ENCODE measurements at places on chromosomes 16 and 17. TPM values are rescaled to one million over a fixed set of nuclear protein-coding genes. Genes with fewer than 3 reads are reported as not detected.

GRCh38 chr16:57711-58110, 4.1 kb downstream of the SNRNP25 start:
- peaks cover 25% of the 10 kb centered on the region for H3K4me1 ChIP-seq
- H3K27me3 ChIP-seq, result no peaks in the 10 kb centered on the region
- H3K4me3 ChIP-seq, result no peak overlapping the region
- DNase-seq, result no peak

DNA sequence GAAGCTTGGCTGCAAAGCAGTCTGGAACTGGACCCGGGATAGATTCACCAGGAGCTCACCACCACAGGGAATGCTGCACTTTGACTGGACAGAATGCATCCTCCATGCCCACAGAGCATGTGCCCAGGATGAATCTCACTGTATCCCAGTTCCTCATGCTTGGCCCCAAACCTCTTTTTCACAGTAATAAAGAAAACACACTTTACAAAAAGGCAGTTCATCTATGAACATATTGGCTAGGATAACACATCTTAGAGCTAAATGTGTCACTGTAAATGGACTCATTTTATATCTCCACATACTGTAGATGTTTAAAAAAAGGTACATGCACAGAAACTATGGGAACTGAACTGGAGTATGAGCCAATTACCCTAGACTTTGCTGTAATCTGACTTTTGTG, 266.9 kb downstream of the TOX3 start:
- H3K36me3 ChIP-seq, result no peaks in the 10 kb centered on the region
- H3K4me3 ChIP-seq, result no peak overlapping the region
- no peak for DNase-seq
- no peaks in the 10 kb centered on the region for H3K4me1 ChIP-seq
- H3K27ac ChIP-seq, result no peak overlapping the region

- H3K4me1 ChIP-seq, result peaks cover 8% of the 10 kb centered on the region
- no peak for DNase-seq
Measured at GRCh38 chr16:27472091-27473020, 70.4 kb downstream of the IL21R start.

DNA sequence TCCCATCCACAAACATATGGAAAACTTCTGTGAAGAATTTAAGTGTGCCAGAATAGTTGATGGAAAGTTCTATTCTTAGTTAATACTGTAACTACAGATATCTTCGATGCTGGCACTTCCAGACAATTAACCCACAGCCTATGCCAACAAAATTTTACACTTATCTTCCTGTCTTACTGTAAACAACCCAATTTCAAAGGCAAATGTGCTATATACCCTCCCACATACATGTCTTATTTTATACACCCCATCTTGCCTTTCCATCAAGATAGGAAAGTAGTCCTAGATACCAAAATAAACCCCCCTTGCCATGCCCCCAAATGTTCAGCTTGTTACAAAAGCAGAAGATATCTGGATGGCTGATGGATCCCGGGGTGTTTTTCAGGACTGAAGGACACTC, 306.3 kb downstream of the SLC39A11 start:
- H3K27ac ChIP-seq, result no peak overlapping the region
- DNase-seq, result no peak
- H3K36me3 ChIP-seq, result no peaks in the 10 kb centered on the region
- H3K4me1 ChIP-seq, result no peaks in the 10 kb centered on the region
- no peaks in the 10 kb centered on the region for H3K27me3 ChIP-seq
- H3K4me3 ChIP-seq, result no peak overlapping the region

- H3K4me1 ChIP-seq, result peaks cover 93% of the 10 kb centered on the region
- H3K27ac ChIP-seq, result peak overlapping the region; percentile 88
- no peaks in the 10 kb centered on the region for H3K27me3 ChIP-seq
- peak overlapping the region; percentile 76 for H3K4me3 ChIP-seq
Measured at GRCh38 chr16:2473446-2473926, 1.4 kb upstream of the TBC1D24 start.

The PTX4 gene
- total RNA-seq, result 0.38 TPM

DNA sequence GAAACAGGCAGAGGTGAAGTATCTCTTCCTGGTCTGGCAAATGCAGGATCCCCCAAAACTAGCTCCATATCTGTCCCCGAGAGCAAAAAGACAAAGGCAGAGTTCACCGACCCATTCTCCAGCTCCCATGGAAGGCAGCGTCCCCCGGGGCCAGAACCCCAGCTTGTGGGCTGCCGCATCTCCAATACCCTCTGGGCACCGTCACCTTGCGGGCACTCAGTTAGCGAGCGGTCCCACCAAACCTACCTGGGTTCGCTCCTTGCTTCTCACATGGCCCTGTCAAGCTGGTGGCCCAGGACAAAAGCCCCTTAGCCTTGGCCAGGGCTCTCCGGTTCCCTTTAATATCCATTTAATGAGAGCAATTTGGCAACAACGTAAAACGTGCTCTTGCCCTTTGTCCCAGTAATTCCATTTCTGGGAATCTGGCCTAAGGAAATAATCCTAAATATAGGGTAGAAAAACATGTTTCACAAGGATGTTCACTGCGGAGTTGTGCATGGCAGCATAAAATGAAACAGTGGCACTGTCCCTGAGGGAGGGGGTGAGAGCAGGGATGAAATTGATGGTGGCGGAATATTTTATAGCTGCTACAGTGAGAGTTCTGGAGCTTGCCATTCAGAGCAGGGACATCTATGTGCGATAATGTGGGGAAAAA, 157.1 kb downstream of the CMIP start:
- H3K4me1 ChIP-seq, result no peaks in the 10 kb centered on the region
- H3K27ac ChIP-seq, result no peak overlapping the region
- H3K4me3 ChIP-seq, result no peak overlapping the region
- H3K36me3 ChIP-seq, result no peaks in the 10 kb centered on the region
- no peaks in the 10 kb centered on the region for H3K27me3 ChIP-seq

DNA sequence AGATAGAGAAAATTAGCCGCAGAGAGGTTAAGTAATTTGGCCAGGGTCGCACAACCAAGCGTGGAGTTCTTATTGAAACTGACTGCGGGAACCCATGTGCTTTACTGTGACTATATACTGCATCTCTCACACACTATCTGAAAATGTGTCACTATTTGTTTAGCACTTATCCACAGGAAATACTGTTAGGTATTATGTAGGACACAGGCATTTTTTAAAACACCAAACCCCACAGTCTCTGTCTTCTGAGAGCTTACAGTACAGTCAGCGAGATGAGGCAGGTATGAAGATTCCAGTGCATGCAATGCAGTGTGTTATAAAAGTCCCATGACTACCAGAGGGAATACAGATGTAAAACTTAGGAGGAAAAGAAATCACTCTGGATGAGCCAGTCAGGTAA, 11.3 kb downstream of the RBL2 start:
- peaks cover 37% of the 10 kb centered on the region for H3K36me3 ChIP-seq
- no peak overlapping the region for H3K4me3 ChIP-seq
- no peak overlapping the region for H3K27ac ChIP-seq
- no peaks in the 10 kb centered on the region for H3K27me3 ChIP-seq
- no peaks in the 10 kb centered on the region for H3K4me1 ChIP-seq
- DNase-seq, result no peak

DNA sequence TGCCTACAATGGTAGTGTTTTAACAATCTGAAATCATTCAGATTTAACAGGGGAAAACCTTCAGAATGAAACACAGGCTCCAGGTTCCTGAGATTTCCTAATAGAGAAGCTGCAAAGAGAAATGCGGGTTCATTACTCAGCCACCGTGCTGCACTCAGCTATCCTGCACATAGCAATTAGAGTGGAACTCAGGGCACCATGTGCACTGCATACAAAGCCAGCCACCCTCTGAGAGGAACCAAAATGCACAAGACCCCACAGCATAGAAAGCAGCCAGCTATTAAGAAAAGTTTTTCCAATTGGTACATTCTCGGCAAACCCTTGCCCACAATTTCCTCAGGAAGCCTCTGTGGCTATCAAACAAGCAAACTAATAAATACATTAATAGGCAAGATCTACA, 37.4 kb downstream of the TOM1L2 start:
- no peaks in the 10 kb centered on the region for H3K36me3 ChIP-seq
- no peaks in the 10 kb centered on the region for H3K27me3 ChIP-seq
- no peak overlapping the region for H3K4me3 ChIP-seq
- H3K4me1 ChIP-seq, result no peaks in the 10 kb centered on the region
- H3K27ac ChIP-seq, result no peak overlapping the region

GRCh38 chr17:45001310-45001709, 33.2 kb upstream of the C1QL1 start:
- H3K4me3 ChIP-seq, result no peak overlapping the region
- H3K4me1 ChIP-seq, result no peaks in the 10 kb centered on the region
- no peaks in the 10 kb centered on the region for H3K36me3 ChIP-seq
- H3K27me3 ChIP-seq, result peaks cover 58% of the 10 kb centered on the region

- no peak overlapping the region for H3K27ac ChIP-seq
- H3K27me3 ChIP-seq, result peaks cover 9% of the 10 kb centered on the region
- no peak for DNase-seq
- no peak overlapping the region for H3K4me3 ChIP-seq
- H3K36me3 ChIP-seq, result peaks cover 13% of the 10 kb centered on the region
Measured at GRCh38 chr17:77501751-77502625, 361.2 kb downstream of the SEC14L1 start.

DNA sequence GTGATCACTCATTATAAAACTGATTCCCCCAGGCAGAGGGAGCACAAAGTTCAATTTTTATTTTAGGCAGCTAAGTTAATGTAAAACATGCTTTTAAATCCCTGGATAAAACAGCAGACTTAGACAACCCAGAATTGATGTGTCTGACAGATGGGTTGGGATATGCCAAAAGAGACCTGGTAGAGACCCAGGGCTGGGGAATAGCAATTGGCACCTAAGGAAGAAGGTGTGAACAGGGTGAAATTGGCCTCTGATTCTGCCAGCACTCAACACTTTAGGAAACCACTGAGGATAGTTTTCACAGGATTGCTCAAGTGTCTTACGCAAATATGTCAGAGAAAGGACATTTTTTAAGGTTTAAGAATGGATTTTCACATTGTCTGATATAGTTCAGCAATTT, 938.2 kb upstream of the CDH8 start:
- H3K4me3 ChIP-seq, result no peak overlapping the region
- DNase-seq, result no peak
- H3K36me3 ChIP-seq, result no peaks in the 10 kb centered on the region
- H3K27me3 ChIP-seq, result no peaks in the 10 kb centered on the region
- H3K27ac ChIP-seq, result no peak overlapping the region
- H3K4me1 ChIP-seq, result no peaks in the 10 kb centered on the region

The SMURF2 gene
- total RNA-seq, result 15.7 TPM

GRCh38 chr16:87284183-87284582, 33.0 kb downstream of the C16orf95 start:
- H3K4me3 ChIP-seq, result no peak overlapping the region
- no peak overlapping the region for H3K27ac ChIP-seq
- DNase-seq, result no peak

DNA sequence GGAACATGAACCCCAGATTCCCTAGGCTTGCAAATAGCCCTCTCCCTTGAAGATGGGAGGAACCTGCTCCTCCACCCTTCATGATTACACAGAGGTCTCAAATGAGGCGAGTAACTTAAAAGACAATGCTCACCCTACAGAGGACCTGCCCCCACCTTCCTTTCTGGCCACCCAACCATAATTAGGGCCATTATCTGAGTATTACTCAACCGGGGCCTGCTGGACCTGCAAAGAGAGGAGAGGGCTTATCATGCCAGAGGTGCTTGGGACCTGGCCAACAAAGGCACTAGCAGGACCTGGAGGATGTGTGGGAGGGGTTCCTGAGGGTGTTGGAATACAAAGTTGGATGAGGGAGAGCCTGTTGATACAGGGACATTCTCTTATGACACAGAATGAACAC, 42.4 kb downstream of the RNF157 start:
- H3K27me3 ChIP-seq, result no peaks in the 10 kb centered on the region
- H3K36me3 ChIP-seq, result peaks cover 43% of the 10 kb centered on the region
- peaks cover 52% of the 10 kb centered on the region for H3K4me1 ChIP-seq
- DNase-seq, result no peak

DNA sequence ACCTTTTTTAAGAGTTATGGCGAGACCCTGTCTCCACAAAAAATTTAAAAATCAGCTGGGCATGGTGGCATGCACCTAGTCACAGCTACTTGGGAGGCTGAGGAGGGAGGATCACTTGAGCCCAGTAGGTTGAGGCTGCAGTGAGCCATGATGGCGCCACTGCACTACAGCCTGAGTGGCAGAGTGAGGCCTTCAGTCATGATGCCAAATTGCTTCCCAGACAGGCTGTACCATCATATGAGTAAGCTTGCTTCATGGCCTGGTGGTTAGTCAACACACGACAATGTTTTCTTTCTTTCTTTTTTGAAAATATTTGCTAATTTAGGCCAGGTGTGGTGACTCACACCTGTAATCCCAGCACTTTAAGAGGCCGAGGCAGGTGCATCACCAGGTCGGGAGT, 12.5 kb downstream of the NTAN1 start:
- H3K27me3 ChIP-seq, result no peaks in the 10 kb centered on the region
- H3K36me3 ChIP-seq, result peaks cover 41% of the 10 kb centered on the region
- H3K4me3 ChIP-seq, result no peak overlapping the region
- H3K27ac ChIP-seq, result no peak overlapping the region
- no peak for DNase-seq

- H3K27me3 ChIP-seq, result no peaks in the 10 kb centered on the region
- peaks cover 84% of the 10 kb centered on the region for H3K36me3 ChIP-seq
- H3K4me1 ChIP-seq, result no peaks in the 10 kb centered on the region
- no peak overlapping the region for H3K27ac ChIP-seq
- DNase-seq, result no peak
- H3K4me3 ChIP-seq, result no peak overlapping the region
Measured at GRCh38 chr17:5405400-5405799, 14.1 kb downstream of the NUP88 start.

The CTCF gene
- 37.5 TPM for total RNA-seq

DNA sequence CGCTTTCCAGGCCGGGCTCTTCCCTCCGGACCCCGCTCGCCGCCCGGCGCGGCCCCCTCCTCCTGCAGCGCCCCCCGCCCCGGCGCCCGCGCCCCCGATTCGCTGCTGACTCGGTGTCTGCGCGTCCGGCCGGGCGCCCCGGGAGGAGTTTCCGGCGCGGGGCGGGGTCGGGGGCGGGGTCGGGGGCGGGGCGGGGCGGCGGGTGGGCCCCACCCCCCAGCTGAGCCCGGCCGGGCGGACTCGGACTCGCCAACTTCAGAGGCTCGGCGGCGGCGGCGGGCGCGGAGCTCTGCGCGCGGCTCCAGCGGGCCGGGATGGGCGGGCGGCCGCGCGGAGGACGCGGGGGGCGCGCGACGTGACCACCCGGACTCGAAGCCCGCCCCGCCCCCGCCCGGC, at the start of gene METRNL:
Gene METRNL, plus strand, starts transcription at position 258 of the 396 bp plus-strand sequence. CDS start 207 bp downstream, outside the sequence.
- H3K4me3 ChIP-seq, result peak within 1 kb of the TSS; percentile 66
- peaks cover 28% of the 10 kb centered on the region for H3K36me3 ChIP-seq
- H3K4me1 ChIP-seq, result peaks cover 7% of the 10 kb centered on the region
- H3K27ac ChIP-seq, result peak within 1 kb of the TSS; percentile 75

- H3K36me3 ChIP-seq, result no peaks in the 10 kb centered on the region
- H3K4me3 ChIP-seq, result no peak overlapping the region
- H3K4me1 ChIP-seq, result no peaks in the 10 kb centered on the region
- H3K27ac ChIP-seq, result no peak overlapping the region
- H3K27me3 ChIP-seq, result no peaks in the 10 kb centered on the region
Measured at GRCh38 chr17:19654896-19655295, 6.3 kb downstream of the ALDH3A2 start.
